Cardiac fibroblast (primary cell): ENCODE measurements at places on chromosomes 4 and X.
A peak's percentile ranks its signal among the peaks of the same experiment; 100 is the strongest.

DNA sequence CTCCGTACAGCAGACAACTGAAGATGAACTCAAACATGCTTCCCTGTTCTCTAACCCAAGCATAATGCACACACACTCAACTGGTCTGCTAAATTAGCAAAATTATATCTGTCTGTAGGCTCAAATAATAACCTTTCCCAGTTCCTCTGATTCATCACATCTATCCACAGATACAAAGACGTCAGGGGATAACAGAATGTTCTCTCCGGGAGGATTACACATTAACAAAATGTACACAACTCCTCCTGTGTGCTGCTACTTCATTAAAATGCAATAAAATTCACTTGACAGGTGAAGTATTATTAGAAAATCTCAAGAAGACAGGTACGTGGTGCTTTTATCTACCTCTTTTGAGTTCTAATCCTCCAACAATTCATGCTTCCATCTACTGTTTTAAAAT lies 57.4 kb downstream of the FAT1 start:
- peak; percentile 70 for DNase-seq

DNA sequence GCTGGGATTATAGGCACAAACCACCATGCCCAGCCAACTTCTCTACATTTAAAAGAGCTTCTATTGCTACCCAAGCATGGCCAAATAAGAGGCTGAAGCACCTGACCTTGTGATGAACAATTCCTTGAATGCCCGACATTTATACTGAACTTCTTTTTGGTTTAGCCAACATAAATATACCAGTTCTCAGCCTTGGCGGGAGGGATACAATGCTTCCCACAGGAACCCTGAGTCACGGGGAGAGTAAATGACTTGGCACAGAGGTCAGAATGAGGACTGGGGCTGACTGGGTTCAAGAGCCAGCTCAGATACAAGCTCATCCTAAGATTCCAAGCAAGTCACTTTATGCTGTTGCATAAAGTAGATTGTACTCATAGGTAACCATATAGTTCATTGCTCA lies 6.1 kb downstream of the HOPX start:
- DNase-seq, result peak; percentile 74

- no peak for DNase-seq
Measured at GRCh38 chrX:10085223-10085622, 71.6 kb upstream of the CLCN4 start.

GRCh38 chr4:83356899-83357661 lies 22.4 kb upstream of the HPSE start:
- peak; percentile 95 for DNase-seq
